ENCODE measurements at places on chromosomes 5 and 9.

DNA sequence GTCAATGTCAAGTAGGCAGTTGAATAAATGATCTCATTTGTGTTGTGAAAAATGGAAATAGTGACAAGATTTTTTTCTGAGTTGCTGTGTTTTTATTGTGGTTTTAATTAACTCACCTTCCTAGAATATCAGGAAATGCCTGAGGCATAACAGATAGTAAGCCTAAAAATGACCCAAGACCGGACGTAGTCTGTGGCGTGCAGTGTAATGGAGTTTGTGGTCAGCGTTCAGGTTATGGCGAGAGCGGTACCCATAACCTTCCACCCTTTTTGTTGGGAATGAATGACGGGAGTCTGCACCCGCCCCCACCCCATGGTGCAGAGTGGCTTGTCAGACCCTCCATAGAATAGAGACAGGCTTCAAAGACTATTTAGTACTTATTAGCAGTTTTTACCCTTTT lies 119.3 kb downstream of the GALNT10 start:
- DNase-seq: no peak

DNA sequence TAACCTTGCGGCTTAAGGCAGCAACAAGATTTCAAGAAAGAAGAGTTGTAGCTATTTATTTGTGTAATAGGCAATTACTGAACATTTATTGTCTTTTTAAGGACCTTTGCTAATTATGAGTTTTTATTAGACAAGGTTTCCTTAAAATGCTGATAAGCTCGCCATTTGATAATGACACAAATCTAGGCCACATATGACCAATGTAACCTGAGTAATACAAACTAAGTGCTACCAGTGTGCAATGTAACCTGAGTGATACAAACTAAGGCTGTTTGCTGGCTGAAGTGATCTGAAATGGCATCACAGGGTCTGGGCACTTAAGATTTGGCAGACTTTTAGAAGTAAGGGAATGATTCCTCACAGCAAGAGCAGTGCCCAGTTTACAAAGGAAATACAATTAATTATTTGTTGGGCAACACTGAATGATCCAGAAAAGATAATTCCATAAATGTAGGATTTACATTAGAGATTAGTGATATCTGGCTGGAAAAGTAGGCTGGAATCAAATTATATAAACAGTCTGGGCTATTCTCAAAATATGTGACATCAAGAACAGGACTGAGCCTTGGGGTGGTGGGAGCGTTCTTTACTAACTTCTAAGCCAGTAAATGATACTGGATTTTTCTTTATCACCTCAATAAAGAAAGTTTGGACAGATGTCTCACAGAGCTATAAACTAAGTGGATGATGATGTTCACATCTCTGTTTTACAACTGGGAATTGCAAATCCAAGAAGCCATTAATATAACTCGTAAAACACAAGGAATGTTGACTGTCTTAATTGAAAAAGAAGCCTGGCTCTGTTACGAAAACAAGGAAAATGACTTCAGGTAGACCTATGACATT lies 54.8 kb downstream of the MRPS27 start:
- no peak for DNase-seq

- DNase-seq: no peak
Measured at GRCh38 chr9:106503759-106504158, 359.2 kb upstream of the ZNF462 start.

GRCh38 chr9:114606597-114607207 lies 4.4 kb upstream of the TMEM268 start:
- no peak for DNase-seq

GRCh38 chr9:133490865-133491655 lies 12.2 kb upstream of the SLC2A6 start:
- DNase-seq: peak; percentile 83

GRCh38 chr5:140174465-140175366 lies at the start of gene CYSTM1:
TSS of gene CYSTM1 (plus strand) at chr5:140175188. CDS start at chr5:140194466, 19,278 bp downstream.
- peak; percentile 97 for DNase-seq

GRCh38 chr5:160419458-160420330 lies 813 bp upstream of the SLU7 start:
- no peak for DNase-seq

- DNase-seq: no peak
Measured at GRCh38 chr9:23379842-23380241, 446.2 kb downstream of the ELAVL2 start.

GRCh38 chr5:160060001-160060400 lies 51.1 kb downstream of the TTC1 start:
- no peak for DNase-seq

DNA sequence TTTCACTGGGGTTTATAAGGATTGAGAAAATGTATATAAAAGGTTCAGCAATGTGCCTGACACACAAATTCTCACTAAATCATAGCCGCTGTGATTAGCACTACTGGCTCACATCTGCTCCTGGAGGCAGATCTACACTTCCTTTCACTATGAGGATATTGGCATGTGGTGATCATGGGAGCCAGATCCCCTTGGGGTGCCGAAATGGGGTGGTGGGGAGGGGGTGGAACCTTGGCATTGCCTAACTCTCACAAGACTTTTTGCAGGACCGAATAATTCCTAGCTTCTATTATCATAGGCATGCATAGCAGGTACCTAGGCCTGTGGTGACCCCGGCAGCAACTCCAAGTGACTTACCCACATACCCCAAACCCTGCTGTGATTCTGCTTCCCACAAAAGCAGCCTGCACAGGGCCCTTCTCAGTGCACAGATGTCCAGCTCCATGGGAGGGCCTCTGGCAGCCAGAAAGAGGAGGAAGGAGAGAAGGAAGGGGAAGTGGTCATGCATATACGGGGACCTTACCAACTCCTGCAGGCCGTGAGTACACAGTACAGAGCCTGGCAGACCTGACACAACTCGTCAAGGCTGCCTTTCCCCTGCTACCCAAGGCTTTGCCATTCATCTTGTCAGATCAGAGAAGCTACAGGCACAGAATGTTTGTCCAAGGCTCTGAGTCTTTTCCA lies 61.3 kb upstream of the IQGAP2 start:
- no peak for DNase-seq

GRCh38 chr5:134504629-134505300 lies 20.7 kb upstream of the JADE2 start:
- peak; percentile 44 for DNase-seq

DNA sequence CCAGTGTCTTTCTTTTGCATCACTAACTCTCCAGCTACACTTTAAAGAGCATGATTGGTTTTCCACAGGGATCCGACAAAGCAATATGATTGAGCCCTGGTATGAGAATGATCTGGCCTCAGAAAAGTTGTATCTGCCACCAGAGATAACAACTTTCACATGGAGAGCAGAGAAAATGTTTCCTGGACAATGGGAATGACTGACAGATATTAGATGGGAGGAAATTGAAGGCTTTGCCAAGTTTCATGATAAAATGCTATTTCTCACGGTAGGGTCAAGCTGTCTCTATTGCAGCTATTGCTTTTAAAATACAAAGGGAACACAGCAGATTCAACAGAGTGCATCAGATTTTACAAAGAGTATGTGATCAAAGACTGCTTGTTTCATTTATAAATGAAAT lies 56.4 kb upstream of the GLIS3 start:
- DNase-seq: no peak

GRCh38 chr9:13898957-13899356 lies 415.0 kb downstream of the NFIB start:
- DNase-seq: no peak

DNA sequence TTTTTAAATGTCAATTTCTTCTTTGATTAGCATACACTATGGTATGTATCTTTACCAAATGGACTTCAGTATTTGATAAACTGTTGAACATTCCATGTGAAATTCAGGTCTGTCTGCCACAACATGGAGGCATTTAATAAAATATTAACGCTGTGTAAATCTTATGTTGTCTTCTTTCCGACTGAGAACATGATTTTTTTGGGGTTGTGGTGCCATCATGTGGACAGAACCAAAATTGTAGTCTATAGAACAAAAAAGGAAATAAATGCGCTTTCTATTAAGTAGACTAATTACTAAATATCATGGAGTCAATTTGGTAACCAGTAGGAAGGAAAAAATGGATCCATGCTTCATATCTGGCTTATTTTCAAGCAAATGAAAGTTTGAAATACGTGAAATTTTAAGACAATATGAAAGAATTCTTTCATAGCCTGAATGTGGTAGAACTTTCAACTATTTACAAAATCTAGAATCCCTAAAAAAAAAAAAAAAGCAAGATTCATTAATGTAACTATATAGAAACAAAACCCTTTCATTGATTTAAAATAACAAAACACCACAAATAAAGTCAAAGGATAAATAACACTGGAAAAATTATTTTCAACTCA lies 2.8 kb upstream of the PLK2 start:
- DNase-seq: no peak

GRCh38 chr5:152853361-152853760 lies 448.3 kb upstream of the NMUR2 start:
- no peak for DNase-seq

- no peak for DNase-seq
Measured at GRCh38 chr5:98570010-98570409, 203.5 kb upstream of the RGMB start.

DNA sequence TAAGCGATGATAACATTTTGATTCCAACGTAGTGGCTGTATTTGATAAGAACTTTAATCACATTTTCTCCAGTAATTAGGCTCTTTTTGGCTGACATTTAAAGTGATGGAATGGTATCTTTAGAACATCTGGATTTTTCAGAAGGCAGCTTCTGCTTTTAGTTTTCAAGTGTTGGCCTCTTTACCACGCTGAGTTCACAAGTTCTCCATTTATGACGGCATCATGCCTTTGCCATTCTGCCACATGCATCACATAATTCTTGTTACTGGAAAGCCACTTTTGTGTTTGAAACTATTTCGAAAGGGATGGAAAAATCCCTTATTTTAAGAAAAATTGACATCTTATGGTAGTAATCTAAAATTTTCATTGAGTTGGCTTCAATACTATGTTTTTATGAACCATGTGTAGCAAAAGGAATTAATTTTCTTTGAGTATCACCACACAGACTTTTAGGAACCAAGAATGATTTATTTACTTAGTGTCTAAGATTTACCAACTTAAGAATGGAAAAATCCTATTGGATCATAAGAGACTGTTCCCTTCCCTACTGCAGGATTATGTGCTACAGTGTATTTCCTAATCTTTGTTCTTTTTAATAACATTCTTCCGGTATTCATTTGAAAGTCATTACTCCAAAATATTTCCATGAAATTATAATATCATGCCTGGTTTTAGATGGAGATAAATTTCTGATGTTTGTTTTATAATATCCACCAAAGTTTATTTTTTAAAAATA lies 344.2 kb downstream of the ADGRV1 start:
- no peak for DNase-seq

- no peak for DNase-seq
Measured at GRCh38 chr5:31471916-31472315, 60.0 kb downstream of the DROSHA start.

DNA sequence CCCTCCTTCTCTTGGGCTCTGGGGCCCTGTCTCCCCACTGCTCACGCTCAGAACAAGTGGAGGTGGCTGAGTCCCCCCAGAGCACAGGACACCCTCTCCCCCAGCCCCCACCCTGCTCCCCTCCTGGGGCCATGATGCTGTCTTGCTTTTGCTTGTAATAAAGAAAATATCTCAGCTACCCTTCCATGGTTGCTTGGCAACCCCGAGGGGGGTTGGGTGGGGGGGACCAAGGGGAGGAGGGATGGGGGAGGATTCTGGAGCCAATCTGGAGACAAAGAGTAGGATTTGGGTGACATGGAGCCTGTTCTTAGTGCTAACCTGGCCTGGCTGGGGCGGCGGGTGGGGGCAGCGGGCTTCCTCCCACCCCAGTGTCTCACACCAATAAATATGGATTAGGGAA lies 16.1 kb upstream of the CERCAM start:
- no peak for DNase-seq

DNA sequence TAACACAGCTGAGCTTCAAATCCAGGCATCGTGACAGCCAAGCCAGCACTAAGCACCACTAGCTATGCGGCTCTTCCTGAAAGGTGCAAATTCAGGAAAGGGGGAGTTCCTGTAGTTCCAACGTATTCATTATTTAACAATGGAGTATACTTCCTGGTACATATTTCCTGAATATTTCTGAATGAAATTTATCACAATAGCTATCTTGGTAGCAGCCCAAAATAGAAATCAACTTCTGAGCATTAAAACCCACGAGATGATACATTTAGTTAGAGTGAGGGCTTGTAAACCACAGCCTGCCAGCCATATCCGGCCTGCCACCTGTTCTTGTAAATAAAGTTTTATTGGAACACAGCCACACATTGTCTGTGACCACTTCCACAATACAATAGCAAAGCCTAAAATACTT lies 109.7 kb upstream of the RETREG1 start:
- DNase-seq: no peak

DNA sequence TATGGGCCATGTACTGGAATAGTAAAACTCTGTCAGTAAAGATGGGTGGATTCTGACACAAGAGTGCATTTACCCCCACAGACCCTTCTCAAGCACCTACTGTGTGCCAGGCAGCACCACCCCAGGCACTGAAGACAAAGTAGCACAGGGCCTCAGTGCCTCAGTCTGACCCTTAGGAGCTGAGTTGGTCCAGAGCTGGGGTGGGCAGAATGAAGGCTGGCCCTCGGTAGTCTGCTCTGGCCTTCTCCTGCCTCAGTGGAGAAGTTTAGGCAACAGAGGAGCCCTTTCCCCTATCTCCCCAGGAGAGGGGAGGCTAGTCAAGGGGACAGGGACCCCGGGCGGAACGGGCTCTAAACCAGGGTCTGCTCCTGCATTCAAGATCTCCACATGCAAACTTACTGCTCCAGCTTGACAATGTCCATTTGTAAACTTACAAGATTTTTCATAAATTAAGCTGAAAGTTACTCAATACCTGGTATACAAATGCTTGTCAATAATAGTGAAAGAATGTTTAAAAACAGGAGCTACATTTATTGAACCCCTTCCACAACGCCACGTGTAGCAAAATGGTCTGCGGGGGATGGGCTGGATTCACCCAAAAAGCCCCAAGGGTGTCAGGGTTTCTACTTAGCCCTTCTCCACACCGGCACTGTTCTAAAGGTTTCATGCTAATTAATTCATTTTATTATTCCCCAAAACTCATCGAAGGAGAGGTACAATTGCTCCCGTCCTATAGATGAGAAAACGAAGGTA lies 1.5 kb downstream of the VDAC1 start:
- peak; percentile 28 for DNase-seq

- DNase-seq: peak; percentile 94
Measured at GRCh38 chr9:85741095-85741874, 469 bp downstream of the AGTPBP1 start.

DNA sequence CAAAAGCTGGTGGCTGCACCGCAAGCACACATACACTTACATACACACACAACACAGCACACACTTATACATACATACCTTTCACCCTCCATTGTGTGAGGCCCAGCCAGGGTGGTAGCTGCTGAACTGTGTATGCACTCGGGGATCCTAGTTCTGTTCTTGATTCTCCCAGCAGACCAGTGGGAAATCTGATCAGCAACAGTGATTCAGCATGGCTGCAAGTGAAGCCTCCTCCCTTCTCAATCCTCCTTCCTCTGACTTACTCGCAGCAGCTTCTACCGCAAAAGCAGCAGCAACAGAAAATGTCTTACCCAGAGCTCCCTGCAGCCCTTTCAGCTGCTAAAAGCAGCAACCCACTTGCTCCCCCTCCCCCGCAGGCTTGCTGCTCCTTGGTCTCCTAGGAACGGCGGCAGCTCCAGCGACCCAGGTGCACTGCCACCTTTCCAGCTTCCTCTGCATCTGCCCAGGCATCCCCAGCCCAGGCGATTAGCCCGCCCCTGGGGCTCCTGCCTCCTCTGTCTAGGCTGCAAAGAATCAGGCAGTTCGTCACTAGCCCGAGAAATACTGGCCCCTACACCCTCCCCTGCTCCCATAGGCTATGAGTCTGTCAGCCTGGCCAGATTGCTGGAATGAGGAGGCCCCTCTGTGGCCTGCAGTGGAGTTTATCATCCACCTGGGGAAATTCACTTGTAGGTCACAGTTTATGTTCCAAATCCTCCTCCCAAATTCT lies at the start of gene KLHL3:
TSS of gene KLHL3 (minus strand) at position 535 of the 730 bp plus-strand sequence. CDS start at position 92, 443 bp downstream.
- DNase-seq: peak; percentile 76
